ENCODE measurements at places on chromosomes 12 and 14.

DNA sequence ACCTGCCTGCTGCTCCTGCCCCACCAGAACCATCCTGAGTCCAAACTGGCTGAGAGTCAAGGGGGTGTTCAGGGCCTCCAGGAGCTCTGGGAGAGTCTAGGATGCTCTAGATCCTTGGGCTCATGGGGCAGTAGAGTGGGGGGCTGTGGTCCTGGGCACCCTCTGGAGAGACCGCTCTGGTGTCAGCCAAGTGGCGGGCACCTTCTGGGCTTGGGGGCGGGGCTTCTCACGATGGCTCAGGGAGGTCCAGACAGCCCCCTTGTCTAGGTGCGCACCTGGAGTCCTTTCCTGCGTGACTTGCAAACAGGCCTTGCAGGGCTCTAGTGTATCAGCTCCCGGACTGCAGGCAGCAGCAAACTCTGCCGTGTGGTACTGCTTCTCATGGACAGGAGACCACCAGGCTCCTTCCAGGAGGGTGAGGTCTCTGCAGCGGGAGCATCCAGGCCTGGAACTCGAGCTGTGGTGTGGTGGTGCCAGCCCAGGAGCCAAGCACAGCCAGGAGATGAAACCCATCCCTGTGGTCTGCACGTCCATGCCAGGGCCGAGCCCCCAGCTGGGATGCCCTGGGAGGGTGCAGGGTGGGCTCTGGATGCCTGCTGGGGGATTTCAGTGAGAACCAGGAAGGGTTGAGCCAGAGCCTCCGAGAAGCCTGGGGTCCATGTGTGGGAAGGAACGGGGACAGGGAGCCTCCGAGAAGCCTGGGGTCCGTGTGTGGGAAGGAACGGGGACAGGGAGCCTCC lies 15.0 kb downstream of the PACS2 start:
- DNase-seq = no peak

- DNase-seq = no peak
Measured at GRCh38 chr12:17137396-17137795, 531.4 kb upstream of the LMO3 start.

- DNase-seq = no peak
Measured at GRCh38 chr12:42296503-42297109, 29.3 kb downstream of the ZCRB1 start.

DNA sequence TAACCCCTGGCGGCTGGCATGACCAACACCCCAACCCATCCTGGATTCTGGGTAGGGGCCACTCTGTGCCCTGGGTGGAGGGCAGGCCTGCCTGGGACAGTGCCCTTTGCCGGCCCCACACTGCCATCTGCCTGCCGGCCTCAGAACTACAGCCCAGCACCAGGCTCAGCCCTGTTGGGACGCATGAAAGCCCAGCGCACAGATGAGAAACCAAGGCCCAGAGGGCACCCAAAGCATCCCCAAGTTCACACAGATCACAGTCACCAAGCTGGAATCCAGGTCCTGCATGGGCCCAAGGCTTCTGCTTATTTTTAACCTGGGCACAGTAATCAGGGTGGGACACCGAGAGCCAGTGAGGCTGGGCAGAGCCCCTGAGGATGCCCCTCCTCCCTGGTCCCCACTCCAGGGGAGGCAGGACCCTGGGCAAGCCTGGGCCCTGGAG lies 26.2 kb downstream of the RFLNA start:
- DNase-seq = peak; percentile 58

- DNase-seq = no peak
Measured at GRCh38 chr14:103749452-103749851, 33.8 kb downstream of the ZFYVE21 start.

DNA sequence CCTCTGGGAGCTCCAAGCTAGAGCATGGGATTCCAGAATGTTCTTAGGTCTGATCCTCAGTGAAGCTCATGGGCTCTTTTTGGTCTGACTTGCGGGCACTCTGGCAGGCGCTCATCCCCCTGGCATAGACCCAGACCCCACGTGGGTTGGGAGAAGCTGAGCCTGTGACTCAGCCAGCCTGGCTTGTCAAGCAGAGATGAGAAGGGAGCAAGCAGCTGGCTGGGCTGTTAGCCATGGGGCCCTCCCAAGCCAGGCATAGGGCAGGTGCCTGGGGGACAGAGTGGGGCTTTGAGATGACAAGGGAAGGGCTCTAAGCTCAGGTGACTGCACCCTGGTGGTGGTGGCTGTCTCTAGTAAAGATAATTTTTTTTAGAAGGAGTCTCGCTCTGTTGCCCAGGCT lies 80.3 kb upstream of the NOS1 start:
- no peak for DNase-seq

DNA sequence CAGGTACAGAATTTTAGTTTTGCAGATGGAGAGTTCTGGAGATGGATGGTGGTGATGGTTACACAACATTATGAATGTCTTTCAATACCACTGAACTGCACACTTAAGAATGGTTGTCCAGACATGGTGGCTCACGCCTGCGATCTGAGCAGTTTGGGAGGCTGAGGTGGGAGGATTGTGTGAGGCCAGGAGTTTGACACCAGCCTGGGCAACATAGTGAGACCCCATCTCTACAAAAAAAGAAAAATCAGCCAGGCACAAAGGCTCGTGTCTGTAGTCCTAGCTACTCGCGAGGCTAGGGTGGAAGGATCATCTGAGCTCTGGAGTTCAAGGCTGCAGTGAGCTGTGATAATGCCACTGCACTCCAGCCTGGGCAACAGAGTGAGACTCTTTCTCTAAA lies 8.1 kb upstream of the USP30 start:
- no peak for DNase-seq

GRCh38 chr12:27785882-27786570 lies 6.0 kb upstream of the MANSC4 start:
- DNase-seq = no peak

Data from omental fat pad (tissue), 4 donors.